ENCODE measurements at places on chromosomes 1 and 21. TPM values are rescaled to one million over a fixed set of nuclear protein-coding genes. Genes with fewer than 3 reads are reported as not detected.

The CTSK gene
- total RNA-seq = 3.5 TPM

The PRAMEF13 gene
- not detected for total RNA-seq

The FNDC10 gene
- 3.6 TPM for total RNA-seq

The CNST gene
- 22.5 TPM for total RNA-seq

The GREM2 gene
- total RNA-seq = not detected

The MAP3K21 gene
- 8.6 TPM for total RNA-seq

The BCAN gene
- not detected for total RNA-seq

The TMEM61 gene
- 0.42 TPM for total RNA-seq

The PRKAA2 gene
- total RNA-seq = 2.0 TPM

The PCP4L1 gene
- total RNA-seq = not detected

The CACNA1S gene
- total RNA-seq = 0.08 TPM

The CNKSR1 gene
- 1.8 TPM for total RNA-seq

The SAMSN1 gene
- total RNA-seq = not detected

The RASSF5 gene
- total RNA-seq = 2.3 TPM

The ESPN gene
- 12.2 TPM for total RNA-seq

The ABCA4 gene
- total RNA-seq = not detected

Measured in A375 (cell line).